ENCODE measurements at places on chromosomes 16 and 17.

DNA sequence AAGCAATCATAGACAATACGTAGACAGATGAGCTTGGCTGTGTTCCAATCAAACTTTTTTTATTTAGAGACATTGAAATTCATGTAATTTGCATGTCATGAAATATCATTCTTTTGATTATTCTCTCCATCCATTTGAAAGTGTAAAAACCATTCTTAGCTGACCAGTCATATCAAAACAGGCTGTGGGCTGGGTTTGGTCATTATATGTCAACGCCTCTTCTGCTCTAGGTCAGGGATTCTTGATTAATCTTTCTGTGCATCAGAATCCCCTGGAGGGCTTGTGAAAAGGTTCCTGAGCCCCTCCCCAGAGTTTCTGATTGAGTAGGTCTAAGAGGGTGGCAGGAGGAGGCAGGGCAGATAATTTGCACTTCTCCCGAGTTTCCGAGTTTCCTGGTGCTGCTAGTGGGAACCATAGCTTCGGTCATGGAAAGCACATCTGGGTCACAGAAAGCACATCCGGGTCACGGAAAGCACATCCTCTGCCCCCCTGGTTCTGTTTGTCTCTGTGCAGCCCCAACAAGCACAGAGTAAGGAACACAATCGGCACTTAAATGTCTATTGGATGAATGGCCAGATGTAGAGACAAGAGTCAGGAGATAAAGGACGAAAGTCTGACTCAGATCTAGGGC is 16.4 kb downstream of the PIMREG start:
- DNase-seq = no peak

- DNase-seq = peak; percentile 33
Measured at GRCh38 chr17:6701719-6702118, 11.4 kb downstream of the SLC13A5 start.

DNA sequence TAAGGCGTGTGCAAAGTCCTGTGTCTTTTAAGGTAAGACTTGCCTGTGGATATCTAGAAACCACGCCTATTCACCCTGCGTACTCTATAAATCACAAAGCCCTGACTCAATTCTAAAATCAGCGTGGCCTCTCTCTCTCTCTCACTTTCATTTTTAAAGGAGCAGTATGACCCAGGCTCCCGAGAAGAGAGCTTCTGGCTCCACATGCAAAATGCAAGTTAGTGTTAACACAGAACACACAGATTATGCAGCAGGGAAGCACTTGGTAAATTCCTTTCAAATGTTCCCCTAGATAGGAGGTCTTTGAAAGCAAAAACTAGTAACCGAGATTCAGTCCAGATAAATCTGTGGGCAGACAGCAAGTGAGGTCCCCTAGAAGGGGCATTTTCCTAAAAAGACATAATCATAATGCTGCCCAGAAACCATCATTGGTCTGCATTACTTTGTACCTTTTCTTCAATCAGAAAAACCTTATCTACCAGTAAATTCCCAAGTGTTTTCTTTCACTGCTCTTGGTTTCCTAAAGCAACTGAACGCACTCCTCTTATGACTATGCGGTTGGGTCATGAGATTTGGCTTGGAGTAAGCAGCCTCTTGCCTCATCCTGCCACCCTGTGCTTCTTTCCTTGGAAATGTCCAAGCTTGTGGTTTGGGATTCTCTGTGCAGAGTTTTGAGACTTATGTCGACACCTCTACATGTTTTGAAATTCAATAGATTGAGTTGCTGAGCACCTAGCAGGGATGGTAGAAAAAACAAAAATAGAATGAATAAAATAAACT is 31.7 kb upstream of the KCNJ2 start:
- DNase-seq = peak; percentile 11

DNA sequence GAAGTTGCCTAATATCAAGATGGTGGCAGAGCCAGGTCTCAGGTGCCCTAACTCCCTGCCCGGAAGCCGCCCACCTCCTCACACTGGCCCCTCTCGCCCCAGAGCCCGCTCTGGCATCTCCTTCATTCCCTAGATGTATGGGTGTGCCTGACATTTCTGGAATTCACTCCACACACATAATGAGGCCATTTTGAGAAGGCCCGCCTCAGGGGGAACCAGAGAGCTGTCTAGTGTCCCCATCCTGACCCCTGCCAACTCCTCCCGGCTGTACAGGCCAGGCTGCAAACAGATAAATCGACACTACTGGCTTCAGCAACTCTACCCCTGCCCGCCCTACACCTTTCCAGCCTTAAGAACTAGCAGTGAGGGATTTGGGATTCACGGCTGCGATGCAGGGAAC is 7.7 kb downstream of the WNT3 start:
- DNase-seq = no peak

DNA sequence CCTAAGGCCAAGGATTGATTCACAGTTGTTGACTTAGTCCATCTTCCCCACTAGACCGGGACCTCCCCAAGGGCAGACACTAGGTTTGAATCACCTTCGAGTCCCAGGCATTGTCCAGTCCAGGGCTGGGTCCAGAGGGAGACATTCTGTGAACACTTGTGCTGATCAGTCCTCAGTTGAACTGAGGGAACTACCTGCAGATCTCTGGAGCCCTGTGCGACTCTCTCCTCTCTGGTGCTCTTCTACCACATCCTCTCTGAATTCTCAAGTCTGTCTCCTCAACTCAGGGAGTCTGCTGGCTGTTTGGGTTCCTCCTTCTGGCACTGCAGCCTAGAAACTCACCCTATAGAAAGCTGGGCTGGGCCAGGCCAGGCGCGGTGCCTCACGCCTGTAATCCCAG is 10.8 kb downstream of the ZNF232 start:
- DNase-seq = no peak

GRCh38 chr17:43411369-43411677 is 12.5 kb downstream of the ARL4D start:
- no peak for DNase-seq

- DNase-seq = no peak
Measured at GRCh38 chr17:47713980-47714700, 18.9 kb upstream of the TBX21 start.

GRCh38 chr17:48597778-48598631 is 4.4 kb upstream of the HOXB5 start:
- no peak for DNase-seq

DNA sequence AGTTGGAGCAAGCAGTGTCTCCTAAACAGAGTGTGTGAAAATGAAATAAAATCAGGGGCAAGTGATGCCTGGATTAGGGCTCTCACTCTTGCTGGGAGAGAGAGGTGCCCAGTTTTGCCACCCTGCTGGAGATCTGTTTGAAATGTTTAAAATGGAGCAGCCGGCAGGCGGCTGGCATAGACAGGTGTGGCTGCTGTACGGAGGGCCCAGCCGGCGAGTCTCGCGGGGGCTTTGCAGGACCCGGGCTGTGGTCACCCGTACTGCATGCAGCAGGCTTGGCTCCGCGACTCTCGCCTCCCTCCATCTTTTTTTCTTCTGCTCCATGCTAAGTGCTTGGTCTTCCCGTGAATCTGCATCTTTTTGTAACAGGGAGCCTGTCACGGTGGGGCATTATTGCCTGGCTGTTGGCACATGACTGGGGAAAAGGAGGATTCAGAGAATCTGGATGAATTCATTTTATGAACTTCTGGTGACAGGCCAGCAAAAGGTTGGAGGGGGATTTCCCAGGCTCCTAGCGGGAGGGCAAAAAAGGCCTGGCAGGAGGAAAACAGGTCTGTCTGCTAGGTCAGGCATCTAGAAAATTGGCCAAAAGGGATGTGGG is 1.8 kb downstream of the ZNRF1 start:
- DNase-seq = peak; percentile 18

- DNase-seq = no peak
Measured at GRCh38 chr17:80659651-80660050, 115.0 kb downstream of the RPTOR start.
